Activated naive CD8-positive, alpha-beta T cell treated with anti-CD3 and anti-CD28 coated beads for 36 hours (primary cell): ENCODE measurements at places on chromosomes 2 and 18.

GRCh38 chr18:36015629-36016028 lies 43.1 kb downstream of the RMP24 start:
- no peak for DNase-seq

DNA sequence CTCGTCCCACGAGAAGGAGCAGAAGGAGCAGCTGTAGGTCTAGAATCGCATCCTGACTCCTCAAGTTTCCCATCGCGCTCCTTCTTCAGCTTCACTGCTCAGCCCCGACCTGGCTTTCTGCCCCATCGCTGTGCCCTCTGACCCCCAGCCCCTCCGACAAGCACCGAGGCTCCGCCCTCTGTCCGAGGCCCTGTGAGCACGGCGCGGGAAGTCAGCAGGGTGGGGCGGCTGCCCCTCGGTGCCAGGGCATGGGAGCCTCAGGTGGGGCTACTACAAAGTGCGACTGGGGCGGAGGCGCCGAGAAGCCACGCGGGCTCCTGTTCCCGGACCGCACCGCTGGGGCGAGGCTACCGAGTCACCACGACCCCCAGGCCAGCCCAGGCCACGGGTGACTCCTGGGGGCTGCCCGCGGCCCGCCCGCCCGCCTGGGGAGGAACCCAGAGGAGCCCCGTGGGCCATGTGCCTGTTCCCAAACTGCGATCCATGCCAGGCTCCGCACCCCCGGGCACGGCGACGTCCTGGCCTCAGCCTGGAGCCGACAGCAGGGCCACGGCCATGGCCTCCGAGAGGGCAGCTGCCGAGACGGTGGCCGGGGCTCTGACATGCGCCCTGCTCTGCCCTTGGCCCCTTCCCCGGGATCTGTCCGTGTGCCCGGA lies 36.6 kb upstream of the ID2 start:
- DNase-seq, result no peak

DNA sequence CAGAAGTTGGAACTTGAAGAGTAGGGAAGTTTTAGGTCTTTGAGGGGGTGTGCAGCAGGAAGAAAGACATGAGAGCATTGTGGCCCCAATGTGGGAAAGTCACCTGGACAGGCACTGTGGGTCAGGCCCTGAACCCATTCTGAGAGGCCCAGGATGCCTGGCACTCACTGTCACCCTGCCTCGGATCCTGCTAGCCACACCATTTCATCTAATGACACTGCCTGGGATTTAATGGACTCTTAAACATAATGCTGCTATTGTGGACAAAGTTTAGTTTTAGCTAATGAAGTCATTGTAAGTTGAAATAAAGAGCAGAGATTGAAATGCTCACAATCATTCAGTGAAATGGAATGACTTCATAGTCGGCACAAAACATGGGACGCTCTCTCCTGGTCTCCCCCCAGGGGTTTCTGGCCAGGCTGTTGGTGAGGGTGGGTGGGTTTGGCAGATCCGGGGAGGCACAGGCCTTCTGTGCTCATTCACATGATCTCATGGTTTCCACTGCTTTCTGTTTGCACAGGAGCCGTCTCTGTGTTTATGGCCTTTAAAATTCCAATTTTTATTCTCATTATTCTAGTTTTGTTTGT lies 141.8 kb upstream of the KLHL29 start:
- DNase-seq, result no peak

DNA sequence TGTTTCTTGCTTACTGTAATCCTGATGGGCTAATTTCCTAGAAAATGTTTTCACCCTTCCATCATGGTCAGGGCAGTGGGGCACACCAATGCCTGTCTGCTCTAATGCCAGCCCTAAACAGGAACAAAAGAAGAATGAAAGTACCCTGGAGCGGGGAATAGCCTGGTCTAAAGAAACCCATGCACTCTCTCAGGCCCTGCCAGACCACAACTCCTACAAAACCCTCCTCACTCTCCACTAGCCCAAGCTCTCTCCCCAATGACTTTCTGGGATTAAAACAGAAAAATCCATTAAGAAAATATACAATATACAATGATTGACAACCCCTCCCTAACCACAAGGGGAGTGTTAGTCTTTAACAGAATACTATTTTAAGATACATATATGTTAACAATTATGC lies 67.6 kb downstream of the AAK1 start:
- no peak for DNase-seq

GRCh38 chr2:182144776-182145165 lies 159.1 kb downstream of the PPP1R1C start:
- no peak for DNase-seq

GRCh38 chr2:72778410-72778809 lies 47.4 kb downstream of the EXOC6B start:
- DNase-seq, result no peak

- DNase-seq, result no peak
Observed at GRCh38 chr18:66560094-66560493, 43.8 kb downstream of the CDH19 start.

GRCh38 chr2:32220445-32220844 lies 44.2 kb downstream of the NLRC4 start:
- no peak for DNase-seq

DNA sequence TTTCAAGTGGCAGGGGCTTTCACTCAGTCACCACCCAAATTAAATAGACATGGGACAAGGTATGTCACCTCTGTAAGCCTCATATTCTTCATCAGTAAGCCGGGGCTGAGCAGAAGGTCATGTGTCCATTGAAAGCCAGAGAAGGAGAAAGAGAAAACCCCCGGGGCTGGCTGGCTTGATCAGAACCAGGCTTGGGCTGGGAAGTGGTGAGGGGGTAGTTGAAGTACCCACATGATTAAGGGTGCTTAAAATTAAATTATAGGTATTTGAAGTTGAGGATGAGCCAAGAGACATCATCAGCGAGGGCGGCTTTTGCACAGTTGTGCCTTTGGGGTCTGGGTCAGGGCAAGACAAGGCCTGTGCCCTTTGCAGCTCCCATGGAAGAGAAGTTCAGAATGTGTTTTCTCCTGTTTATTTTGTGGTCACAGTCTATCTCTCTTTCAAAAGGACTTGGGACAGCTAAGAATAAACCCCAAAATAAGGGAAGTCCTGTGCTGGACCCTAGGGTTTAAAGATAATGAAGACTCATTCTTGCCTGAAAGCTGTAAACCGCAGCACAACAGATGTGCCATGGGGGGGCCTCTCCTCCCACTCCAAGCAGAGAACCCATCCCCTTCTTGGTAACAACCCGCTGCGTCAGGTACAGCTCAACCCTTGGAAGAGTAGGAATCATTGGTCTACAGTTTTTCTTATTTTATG lies 10.7 kb downstream of the DBI start:
- no peak for DNase-seq

GRCh38 chr2:12096051-12096787 lies 349.8 kb downstream of the LPIN1 start:
- DNase-seq, result no peak

- DNase-seq, result no peak
Observed at GRCh38 chr2:11419781-11420180, 46.2 kb downstream of the E2F6 start.

DNA sequence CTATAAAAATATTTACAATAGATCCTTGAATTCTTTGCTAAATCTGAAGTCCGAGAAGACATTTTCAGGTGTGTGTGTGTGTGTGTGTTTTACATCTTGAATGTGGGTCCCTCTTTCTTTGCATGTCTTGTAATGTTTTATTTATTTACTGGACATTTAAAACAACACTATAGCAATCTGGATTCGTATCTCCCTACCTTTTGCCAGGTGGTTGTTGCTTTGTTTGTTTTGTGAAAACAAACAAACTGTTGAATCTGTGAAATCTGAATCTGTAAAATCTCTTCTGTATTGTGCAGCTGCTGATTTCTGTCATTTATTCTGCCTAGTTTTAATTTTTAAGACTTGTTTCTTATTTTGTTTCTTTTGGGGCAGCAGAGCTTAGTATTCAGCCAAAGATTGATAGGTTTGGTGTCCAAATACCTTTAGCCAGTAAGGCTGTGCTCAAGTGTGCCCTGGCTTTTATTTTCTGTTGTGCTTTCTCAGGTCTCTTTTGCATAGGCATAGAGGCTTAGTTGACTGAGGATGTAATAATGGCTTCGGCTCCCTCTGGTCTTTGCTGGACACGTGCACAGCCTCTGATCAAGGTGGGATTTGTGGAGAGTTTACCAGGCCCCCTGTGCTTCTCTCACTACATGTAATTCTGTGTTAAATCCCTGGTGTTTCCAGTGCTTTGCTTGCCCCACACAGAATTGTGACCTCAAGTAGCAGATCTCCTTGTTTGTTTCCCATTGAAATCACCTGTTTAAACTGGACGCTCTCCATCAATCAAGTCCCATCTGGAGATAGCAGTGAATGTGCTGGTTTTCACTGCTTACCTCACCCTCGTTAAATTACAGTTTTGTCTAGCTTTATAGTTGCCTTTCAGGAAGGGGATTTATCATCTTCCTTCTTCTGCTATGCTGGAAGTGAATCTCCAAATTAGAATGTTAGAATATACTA lies 71.1 kb downstream of the BIRC6 start:
- no peak for DNase-seq

GRCh38 chr2:205685314-205686055 lies 3.2 kb downstream of the NRP2 start:
- no peak for DNase-seq

DNA sequence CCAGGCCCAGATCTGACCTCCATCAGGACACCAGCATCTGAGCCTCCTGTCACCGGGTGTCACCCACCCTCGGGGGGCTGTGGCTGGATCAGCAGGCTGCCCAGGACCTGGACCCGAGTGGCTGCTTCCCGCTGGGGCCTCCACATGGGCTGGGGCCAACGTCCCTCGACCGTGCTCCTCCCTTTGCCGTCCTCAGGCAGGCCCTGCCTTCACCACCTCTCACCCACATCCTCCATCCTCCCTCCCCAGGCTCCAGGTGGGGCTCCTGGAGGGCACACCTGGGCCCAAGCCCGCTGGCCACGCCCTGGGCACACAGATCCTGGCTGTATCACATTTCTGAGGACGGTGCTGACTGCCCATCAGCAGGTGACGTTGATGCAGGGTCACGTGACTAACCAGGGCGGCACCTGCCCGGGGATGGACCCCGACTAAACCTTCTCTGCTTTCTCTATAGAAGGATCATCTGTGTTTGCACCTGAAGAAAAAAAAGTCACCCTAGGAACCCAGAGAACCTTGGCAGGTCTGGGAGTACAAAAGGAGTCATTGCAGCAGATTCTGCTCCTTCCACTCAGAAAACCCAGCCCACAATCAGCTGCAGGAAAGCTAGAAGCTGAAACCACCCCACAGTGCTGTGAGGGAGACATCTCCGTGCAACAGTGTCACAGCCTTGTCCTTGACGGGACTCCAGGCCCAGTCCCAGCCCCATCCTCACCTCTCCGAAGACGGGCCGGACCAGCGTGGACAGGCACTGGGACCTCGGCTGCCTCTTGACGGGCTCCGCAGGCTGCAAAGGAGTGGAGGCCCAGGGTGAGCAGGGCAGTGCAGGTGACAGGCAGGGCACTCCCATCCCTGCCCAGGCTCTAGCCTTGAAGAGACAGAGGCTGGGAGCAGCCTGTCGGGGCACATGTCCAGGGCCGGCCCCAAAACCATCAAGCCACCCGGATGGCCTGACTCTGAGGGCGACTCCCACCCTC lies 11.2 kb downstream of the STK25 start:
- no peak for DNase-seq

DNA sequence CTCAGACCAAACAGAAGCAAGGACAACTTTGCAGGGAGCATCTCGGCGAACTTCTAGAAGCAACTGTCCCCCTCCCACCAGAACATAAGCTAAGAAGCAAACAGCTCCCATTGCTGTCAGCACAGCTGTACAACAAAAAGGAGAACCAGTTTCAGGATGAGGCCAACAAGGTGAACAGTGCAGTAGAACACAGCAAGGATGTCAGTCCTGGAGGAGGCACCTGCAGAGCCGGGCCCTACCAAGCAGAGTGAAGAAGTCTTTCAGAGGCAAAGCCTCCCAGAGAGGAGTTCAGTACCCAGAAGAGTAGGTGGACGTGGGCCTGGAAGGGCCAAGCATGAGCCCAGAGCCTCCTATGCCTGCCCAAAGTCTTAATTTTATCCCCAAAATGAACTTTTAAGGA lies 1.0 kb downstream of the PASK start:
- no peak for DNase-seq

DNA sequence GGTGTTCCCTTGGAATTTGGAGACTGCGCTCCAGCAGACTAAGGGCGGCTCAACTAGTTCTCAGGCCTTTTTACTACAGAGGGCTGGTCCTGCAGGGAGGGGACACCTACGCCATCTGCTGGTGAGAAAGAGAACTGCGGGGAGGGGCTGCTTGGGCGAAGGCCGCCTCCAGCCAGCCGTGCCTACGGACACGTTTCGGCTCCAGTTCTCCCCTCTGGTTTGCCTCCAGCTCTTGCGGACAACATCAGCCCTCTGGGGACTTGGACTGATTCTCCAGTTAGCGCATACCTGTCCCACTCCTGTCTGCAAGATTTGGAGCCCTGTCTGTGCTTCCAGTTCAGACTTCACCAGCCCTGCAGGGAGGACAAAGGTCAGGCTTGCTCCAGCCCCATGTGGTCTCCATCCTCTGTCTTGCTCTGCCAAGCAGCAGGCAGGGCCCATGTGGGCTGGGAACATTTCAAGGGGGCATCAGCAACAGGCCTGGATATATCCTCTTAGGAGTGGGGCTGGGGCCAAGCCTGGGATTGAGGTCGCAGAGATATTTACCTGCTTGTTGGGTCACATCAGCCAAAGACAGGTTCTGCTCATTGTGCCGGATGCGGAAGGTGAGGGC lies 10.3 kb downstream of the PTPRN start:
- DNase-seq, result peak; percentile 86

GRCh38 chr18:33853187-33853586 lies 275.2 kb downstream of the ASXL3 start:
- no peak for DNase-seq

GRCh38 chr2:110662560-110662959 lies 15.3 kb downstream of the BUB1 start:
- DNase-seq, result no peak

GRCh38 chr18:48777744-48778116 lies 173.0 kb downstream of the SMAD7 start:
- no peak for DNase-seq

- no peak for DNase-seq
Observed at GRCh38 chr2:180742801-180743200, 237.6 kb upstream of the UBE2E3 start.

GRCh38 chr2:170420961-170421687 lies 243.2 kb downstream of the MYO3B start:
- DNase-seq, result no peak

DNA sequence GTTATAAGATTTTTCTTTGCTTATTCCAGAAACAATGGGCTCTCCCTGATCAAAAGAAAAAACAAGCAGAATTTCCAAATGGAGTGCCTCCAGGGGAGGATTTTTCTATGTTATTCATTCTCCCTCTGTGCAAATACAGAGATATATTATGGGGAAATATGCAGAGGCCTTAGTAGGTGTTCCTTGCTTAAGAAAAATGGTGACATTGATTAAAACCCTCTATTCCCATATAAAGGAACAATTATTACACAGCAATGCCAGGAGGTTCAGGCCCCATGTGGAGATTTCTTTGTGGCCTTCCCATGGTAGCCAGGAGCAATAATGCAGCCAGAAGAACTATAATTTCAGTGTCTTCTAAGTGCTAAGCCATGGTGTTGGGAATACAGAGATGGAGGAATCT lies 255.9 kb upstream of the CXCR4 start:
- DNase-seq, result no peak
